ENCODE measurements at places on chromosomes 1 and 21.

DNA sequence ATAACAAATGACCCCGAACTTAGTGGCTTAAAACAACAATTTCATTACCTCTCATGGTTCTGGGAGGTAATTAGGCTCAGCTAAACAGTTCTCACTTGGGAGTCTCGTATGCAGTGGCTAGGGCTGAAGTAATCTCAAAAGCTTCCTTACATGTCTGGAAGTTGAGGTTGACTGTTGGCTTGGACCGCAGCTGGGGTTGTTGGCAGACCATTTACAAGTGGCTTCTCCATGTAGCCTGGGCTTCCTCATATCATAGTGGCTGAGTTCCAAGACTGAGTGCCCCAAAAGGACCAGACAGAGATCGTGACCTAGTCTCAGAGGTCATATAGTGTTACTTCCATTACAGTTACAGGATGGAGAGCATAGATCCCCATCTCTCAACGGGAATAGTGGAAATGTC is 2.4 kb upstream of the POGZ start:
- no peak for DNase-seq

DNA sequence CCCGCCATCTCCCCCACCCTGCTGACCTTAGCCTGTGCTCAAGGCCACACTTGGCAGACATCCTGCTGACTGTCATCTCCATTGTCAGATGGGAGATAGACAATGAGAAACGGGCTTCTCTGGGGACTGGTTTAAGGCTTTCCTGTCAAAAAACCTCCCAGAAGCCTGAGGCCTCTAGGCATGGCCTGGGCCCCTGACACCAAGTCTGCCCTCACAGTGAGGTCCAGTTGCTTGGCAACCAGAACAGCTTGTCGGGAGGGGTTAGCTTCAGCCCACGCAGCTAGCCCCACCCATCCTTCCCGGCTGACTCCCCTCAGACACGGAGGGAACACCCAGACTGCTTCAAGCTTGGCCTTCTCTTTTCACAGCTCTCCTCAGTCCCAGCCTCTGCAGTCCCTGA is 11.0 kb downstream of the PLEKHA6 start:
- no peak for DNase-seq

GRCh38 chr1:55640708-55641473 is 425.7 kb upstream of the USP24 start:
- DNase-seq = peak; percentile 53

GRCh38 chr1:30321246-30321910 is 402.0 kb downstream of the MATN1 start:
- no peak for DNase-seq

DNA sequence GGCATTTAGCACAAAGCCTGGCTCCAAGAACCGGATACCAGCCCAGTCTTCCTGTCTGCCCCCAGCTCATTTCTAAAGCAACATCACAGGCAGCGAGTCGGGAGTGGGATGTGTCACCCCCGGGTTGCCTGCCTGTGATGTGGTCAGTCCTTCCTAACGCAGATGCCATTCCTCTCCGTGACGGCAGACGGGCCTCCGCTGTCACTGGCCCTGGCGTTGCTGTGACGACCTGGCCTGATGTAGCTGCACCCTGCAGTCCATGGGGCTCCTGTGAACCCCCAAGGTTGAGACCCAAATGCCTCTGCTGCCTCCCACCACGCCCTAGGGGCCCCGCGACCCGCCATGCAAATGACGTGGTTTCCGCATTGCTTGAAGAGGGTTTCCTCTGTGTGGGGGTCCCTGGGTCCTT is 12.3 kb downstream of the TNFRSF1B start:
- no peak for DNase-seq

- no peak for DNase-seq
Measured at GRCh38 chr21:28952686-28953085, 40.0 kb downstream of the LTN1 start.

DNA sequence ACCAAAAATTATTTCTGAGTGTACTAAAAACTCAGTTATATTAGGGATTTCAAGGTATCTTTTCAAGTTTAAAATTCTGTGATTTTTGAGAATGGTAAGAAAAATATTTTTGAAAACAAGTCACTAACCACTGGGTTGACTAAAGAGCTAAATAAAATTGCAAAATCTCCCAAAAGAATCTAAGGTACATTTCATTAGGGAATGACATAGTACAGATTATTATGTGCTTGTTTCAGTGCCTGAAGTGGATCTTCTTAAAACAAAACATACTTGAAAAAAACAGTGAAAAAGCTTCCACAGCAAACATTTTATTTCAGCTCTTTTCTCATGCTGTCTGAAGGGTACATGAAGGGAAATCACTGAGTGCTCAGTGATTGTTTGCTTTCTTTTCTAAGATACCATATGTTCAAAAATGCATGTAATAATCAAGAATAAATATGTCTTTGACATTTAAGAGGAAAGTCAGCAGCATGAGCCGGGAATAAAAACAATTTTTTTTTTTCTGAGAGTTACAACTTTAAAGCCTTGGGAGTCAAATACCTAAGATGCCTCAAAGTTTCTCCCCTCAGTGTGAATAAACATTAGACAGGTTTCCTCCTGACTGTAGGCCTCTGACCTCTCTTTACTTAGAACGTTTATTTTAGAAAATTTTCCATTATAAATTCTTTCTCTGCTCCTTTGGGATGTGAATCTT is 200.7 kb downstream of the KCNT2 start:
- no peak for DNase-seq

DNA sequence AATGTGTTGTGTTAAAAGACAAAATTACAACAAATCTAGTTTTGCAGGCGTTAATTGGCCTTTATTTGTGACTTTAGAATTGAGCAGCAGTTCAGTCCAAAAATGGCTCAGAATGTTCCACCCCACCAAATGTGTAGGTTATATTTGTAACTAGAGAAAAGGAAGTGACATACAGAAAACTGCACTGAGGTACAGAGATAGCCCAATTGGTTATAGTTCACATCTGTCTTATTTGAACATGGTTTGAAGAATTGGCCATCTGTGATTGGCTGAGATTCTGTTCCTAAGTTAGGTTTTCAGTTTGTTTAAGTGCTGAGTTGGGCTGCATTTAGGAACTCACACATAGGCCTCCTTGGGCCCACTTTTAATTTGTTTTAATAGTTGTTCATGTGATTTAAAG is 12.0 kb upstream of the FMO2 start:
- DNase-seq = no peak

- DNase-seq = peak; percentile 18
Measured at GRCh38 chr1:160639652-160640051, 7.2 kb downstream of the SLAMF1 start.

- peak; percentile 89 for DNase-seq
Measured at GRCh38 chr1:33180226-33180910, 1.5 kb downstream of the TRIM62 start.

DNA sequence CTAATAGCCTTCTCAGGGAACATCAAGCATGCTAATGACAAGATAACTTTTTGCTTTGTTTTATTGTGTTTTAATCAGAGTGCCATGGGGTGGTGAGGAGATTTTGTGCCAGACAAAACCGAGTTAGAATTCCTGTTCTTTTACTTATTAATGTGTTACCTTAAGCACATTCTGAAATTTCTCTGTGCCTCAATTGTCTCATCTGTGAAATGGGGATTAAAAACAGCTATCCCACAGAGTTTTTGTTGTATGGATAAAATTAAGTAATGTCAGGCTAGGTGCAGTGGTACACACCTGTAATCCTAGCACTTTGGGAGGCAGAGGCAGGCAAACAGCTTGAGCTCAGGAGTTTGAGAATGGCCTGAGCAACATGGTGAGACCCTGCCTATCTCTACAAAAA is 138.0 kb downstream of the PROX1 start:
- DNase-seq = no peak
